CD4-positive, alpha-beta memory T cell (primary cell): ENCODE measurements at places on chromosomes 4 and X. TPM values are rescaled to one million over a fixed set of nuclear protein-coding genes. Genes with fewer than 3 reads are reported as not detected.

DNA sequence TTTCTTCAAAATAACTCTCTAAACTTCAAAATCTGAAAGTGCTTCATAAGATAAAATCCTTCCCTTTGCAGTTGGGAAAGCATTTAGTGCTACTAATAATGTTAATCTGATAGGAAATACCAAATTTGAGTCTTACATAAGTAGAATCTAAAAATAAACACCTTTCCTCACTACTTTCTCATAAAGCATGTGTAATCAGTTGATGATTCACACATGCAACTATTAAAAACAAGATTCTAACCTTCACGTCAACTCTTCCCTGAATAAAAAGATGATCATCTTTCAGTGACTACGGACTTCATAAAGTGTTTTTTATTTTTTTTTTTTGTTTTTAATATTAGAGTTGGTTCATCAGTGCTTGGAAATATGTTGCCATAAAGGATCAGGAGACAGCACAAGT is 172.6 kb downstream of the ACTRT1 start:
- H3K4me1 ChIP-seq = no peaks in the 10 kb centered on the region
- H3K27me3 ChIP-seq = no peaks in the 10 kb centered on the region
- no peak overlapping the region for H3K27ac ChIP-seq
- no peaks in the 10 kb centered on the region for H3K36me3 ChIP-seq
- H3K4me3 ChIP-seq = no peak overlapping the region

DNA sequence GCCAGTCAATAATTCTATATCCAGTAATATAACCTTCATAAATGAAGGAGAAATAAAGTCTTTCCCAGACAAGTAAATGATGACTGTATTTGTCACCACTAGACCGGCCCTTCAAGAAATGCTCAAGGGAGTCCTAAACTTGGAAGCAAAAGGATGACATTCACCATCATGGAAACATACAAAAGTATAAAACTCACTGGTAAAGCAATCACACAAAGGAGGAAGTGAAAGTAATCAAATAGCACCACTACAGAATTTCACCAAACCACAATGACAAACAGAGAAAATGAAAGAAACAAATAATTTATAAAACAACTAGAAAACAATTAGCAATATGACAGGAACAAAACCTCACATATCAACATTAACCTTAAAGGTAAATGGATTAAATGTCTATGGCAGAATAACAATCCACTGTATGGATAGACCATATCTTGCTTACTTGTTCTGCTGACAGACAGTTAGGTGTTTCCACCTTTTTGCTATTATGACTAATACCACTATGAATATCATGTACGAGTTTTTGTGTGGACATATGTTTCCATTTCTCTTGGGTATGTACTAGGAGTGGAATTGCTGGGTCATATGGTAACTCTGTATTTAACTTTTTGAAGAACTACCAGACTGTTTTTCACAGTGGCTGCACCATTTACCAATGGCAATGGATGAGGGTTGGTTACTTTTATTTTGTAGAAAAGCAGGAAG is 44.9 kb downstream of the NAT8L start:
- no peak overlapping the region for H3K4me3 ChIP-seq
- no peaks in the 10 kb centered on the region for H3K36me3 ChIP-seq
- no peak for DNase-seq
- no peaks in the 10 kb centered on the region for H3K27me3 ChIP-seq
- no peak overlapping the region for H3K27ac ChIP-seq

GRCh38 chrX:66672106-66672505 is 33.2 kb upstream of the EDA2R start:
- H3K4me1 ChIP-seq = no peaks in the 10 kb centered on the region
- H3K27ac ChIP-seq = no peak overlapping the region
- H3K36me3 ChIP-seq = no peaks in the 10 kb centered on the region
- H3K4me3 ChIP-seq = no peak overlapping the region

Gene HTR2C
- total RNA-seq = not detected

Gene MMRN1
- total RNA-seq = 0.52 TPM

Gene SPATA4
- total RNA-seq = not detected

DNA sequence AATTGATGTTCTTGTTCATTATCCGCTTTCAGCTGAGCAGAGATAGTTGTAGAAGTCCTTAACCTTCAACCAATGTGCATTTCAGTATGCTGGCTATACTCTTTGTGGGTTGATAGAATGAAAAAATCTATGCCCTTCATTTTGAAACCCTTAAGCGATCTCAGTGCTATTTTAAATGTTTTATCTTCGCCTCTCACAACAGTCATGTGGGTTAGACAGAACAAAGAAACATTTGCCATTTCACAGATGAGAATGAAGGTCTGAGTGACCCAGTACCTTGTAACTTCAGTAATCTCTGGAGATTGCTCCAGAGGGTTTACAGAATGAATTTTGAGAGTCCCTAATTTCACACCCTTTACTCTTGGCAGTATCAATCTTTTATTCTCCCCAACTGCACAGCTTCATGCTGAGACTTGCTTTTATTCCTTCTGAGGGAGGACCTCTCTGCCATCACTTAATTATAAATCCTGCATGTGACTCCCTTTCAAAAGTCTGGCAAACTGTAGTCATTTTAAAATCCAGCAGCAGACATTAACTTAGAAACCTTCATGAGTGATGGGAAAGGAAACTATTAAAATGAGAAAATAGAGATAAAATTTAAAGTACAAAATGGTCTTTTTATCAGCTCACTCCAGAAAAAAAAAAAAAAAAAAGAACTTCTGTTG is 921.5 kb downstream of the RAB28 start:
- H3K27me3 ChIP-seq = no peaks in the 10 kb centered on the region
- no peaks in the 10 kb centered on the region for H3K36me3 ChIP-seq
- no peaks in the 10 kb centered on the region for H3K4me1 ChIP-seq
- H3K4me3 ChIP-seq = no peak overlapping the region

Gene ETDB
- not detected for total RNA-seq

DNA sequence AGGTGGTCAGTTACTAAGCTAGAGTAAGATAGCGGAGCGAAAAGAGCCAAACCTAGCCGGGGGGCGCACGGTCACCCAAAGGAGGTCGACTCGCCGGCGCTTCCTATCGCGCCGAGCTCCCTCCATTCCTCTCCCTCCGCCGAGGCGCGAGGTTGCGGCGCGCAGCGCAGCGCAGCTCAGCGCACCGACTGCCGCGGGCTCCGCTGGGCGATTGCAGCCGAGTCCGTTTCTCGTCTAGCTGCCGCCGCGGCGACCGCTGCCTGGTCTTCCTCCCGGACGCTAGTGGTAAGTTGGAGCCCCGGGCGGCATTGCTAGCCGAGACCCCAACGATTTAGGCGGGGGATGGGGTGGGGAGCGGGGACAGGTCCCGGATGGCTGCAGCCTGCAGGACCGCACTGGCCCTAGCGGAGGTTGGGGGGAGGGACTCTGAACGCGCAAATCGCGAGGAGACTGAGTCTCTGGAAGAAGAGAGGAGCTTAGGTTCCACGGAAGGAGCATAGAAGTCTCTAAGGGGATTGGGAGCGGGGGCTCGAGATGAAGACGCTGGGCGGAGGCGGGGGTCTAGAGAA is 573 bp downstream of the HTR2C start:
- no peak overlapping the region for H3K4me3 ChIP-seq
- DNase-seq = no peak
- H3K4me1 ChIP-seq = no peaks in the 10 kb centered on the region
- no peaks in the 10 kb centered on the region for H3K27me3 ChIP-seq
- no peak overlapping the region for H3K27ac ChIP-seq
- no peaks in the 10 kb centered on the region for H3K36me3 ChIP-seq

GRCh38 chrX:76439188-76439587 is 11.7 kb downstream of the MAGEE1 start:
- no peaks in the 10 kb centered on the region for H3K4me1 ChIP-seq
- no peaks in the 10 kb centered on the region for H3K27me3 ChIP-seq
- DNase-seq = no peak
- no peaks in the 10 kb centered on the region for H3K36me3 ChIP-seq

Gene ANKRD50
- 0.19 TPM for total RNA-seq

Gene MAGEA11
- total RNA-seq = not detected

- peaks cover 6% of the 10 kb centered on the region for H3K36me3 ChIP-seq
- H3K27me3 ChIP-seq = no peaks in the 10 kb centered on the region
- no peak overlapping the region for H3K4me3 ChIP-seq
- peaks cover 52% of the 10 kb centered on the region for H3K4me1 ChIP-seq
- DNase-seq = no peak
- no peak overlapping the region for H3K27ac ChIP-seq
Measured at GRCh38 chr4:6935965-6936364, 26.3 kb downstream of the TBC1D14 start.

Gene RNF128
- total RNA-seq = 0.11 TPM

- H3K4me3 ChIP-seq = no peak overlapping the region
- no peak overlapping the region for H3K27ac ChIP-seq
- no peak for DNase-seq
- H3K36me3 ChIP-seq = no peaks in the 10 kb centered on the region
Measured at GRCh38 chr4:10619855-10620254, 64.7 kb downstream of the CLNK start.

DNA sequence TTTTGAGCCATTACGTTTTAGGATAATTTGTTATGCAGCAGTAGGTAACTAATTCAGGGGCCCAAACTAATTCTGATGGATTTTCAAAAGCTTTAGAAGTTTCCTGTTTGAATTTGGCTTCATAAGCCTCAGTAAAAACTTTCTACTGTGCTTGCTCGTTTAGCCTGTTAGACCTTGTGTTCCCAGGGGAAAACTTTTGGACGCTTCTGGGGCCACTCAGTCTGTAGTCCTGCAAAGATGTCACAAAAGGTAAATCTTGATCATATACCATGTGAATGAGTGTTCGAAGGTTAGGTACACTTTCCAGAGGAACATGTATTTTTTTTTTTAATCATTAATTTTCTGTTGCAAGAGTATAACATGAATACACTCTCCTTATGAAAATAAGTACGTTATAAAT is 70.7 kb downstream of the SUPT20HL2 start:
- no peak overlapping the region for H3K4me3 ChIP-seq
- H3K27me3 ChIP-seq = no peaks in the 10 kb centered on the region
- H3K4me1 ChIP-seq = no peaks in the 10 kb centered on the region
- no peaks in the 10 kb centered on the region for H3K36me3 ChIP-seq
- DNase-seq = no peak

DNA sequence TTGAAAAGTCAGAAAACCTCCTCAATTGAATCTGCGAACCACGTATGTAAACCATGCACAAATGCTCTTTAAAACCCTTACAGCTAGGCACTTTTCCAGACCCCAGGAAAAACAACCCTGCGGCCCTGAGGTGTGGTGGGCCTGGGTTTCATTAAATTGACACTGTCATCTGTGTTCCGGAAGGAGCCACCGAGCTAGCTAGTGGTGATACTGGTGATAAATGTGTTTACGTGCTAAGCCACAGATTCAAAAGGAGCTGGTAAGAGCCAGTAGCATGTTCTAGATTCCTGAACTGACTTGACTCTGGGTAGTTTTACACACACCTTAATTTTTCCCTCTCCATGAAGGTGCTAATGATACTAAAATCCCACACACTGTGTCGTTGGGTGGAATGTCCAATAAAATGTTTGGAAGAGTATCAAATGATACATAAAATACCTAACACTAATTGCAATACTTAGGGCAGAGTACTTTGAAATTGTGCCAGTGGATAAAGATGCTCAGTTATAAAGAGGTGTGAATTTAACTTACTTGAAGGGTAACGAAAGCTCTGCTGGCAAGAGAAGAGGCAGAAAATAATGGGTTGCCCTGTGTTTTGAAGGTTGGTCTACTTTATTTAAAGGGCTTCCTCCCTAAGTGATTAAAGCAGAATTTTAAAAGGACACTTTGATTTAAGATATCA is 8.5 kb downstream of the SMS start:
- no peaks in the 10 kb centered on the region for H3K36me3 ChIP-seq
- no peak overlapping the region for H3K27ac ChIP-seq
- no peaks in the 10 kb centered on the region for H3K27me3 ChIP-seq
- no peak for DNase-seq

GRCh38 chr4:98242063-98242462 is 19.1 kb upstream of the RAP1GDS1 start:
- H3K4me1 ChIP-seq = no peaks in the 10 kb centered on the region
- H3K4me3 ChIP-seq = no peak overlapping the region
- no peak overlapping the region for H3K27ac ChIP-seq
- H3K27me3 ChIP-seq = no peaks in the 10 kb centered on the region

DNA sequence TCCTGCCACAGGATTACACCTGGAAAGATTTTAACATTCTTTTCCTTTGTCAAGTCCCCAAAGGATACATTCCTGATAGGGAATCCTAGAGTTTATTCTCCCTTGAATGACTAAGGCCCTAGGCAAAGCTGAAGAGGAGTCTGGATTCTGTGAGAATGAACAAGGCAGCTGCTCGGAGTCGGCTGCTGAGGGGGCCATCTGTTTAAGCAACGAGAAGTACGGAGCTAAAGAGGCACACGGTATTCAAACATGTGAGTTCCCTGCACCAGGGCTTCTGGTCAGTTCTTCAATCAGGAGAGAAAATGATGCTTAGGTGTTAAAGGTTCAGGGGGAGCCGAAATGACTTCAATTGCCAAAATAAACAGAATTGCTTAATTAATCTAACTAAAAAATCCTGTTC is 97.6 kb downstream of the MGST2 start:
- no peaks in the 10 kb centered on the region for H3K4me1 ChIP-seq
- H3K4me3 ChIP-seq = no peak overlapping the region
- no peaks in the 10 kb centered on the region for H3K36me3 ChIP-seq

Gene FAM53A
- 0.89 TPM for total RNA-seq

Gene PCDH19
- not detected for total RNA-seq

Gene TAF7L
- not detected for total RNA-seq

Gene H2BW2
- not detected for total RNA-seq

GRCh38 chr4:89586864-89587263 is 250.1 kb downstream of the SNCA start:
- no peaks in the 10 kb centered on the region for H3K36me3 ChIP-seq
- DNase-seq = no peak
- H3K4me3 ChIP-seq = no peak overlapping the region
- H3K27me3 ChIP-seq = peaks cover 5% of the 10 kb centered on the region
- no peak overlapping the region for H3K27ac ChIP-seq
- no peaks in the 10 kb centered on the region for H3K4me1 ChIP-seq
